Muscle of back (tissue), 13 donors: ENCODE measurements at places on chromosomes 13 and 19. TPM values are rescaled to one million over a fixed set of nuclear protein-coding genes. Genes with fewer than 3 reads are reported as not detected.

SHISA7 gene
- 0.14 TPM for polyA plus RNA-seq

CCDC169 gene
- polyA plus RNA-seq: 4.5 TPM

ZNF534 gene
- 0.90 TPM for polyA plus RNA-seq

NBEA gene
- polyA plus RNA-seq: 14.1 TPM

FFAR3 gene
- 0.22 TPM for polyA plus RNA-seq

CAMSAP3 gene
- polyA plus RNA-seq: 0.12 TPM

RFPL4A gene
- polyA plus RNA-seq: not detected

ZNF878 gene
- 0.38 TPM for polyA plus RNA-seq

ADM5 gene
- 0.84 TPM for polyA plus RNA-seq

VSIG10L gene
- 1.5 TPM for polyA plus RNA-seq

PROZ gene
- polyA plus RNA-seq: not detected
